ENCODE measurements at places on chromosomes 16 and 17.
A peak's percentile ranks its signal among the peaks of the same experiment; 100 is the strongest.

GRCh38 chr17:44473367-44473766, 29.8 kb downstream of the GPATCH8 start:
- DNase-seq = peak; percentile 34

- no peak for DNase-seq
Observed at GRCh38 chr16:66569827-66570405, 3.7 kb downstream of the CMTM1 start.

DNA sequence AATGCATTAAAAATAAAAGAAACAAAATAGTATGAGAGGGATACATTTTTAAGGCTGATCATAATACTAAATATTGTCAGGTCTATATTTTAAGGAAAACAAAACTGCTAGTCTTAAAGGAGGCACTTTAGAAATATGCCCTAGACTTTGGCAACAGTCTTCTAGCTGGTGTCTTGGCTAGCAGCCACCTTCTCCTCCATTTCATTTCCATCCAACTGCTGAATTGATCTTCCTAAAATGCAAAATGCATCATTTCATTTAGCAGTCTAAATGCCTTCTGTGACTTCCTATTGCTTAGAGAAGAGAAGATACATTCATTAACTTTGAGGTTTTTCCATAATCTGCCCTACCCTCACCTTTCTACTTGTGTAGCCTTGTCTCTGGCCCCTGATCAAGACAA, 1404.1 kb downstream of the CDH11 start:
- DNase-seq = no peak

GRCh38 chr16:59205403-59205802, 471.3 kb upstream of the GOT2 start:
- DNase-seq = no peak

- DNase-seq = peak; percentile 87
Observed at GRCh38 chr16:7397901-7398300, 65.3 kb downstream of the RBFOX1 start.

DNA sequence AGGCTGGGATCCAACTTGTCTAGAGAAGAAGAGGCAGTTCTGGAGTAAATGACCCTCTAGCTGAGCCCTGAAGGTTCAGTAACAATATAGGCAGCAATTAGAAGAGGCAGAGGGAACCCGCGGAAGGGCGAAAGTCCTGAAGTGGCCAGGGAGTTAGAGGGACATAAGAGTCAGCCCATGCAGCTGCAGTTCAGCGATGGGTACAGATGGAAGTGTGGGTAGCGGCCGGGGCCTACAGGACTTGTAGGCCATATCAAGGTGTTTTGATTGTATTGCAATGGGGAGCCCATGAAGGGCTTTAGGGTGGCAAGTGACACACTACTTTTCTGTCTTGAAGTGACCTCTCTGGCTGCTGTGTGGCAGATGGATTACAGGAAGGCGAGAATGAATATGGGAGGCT, 3.0 kb downstream of the ELAC2 start:
- no peak for DNase-seq

- DNase-seq = peak; percentile 54
Observed at GRCh38 chr17:63698886-63699637, 863 bp downstream of the LIMD2 start.

DNA sequence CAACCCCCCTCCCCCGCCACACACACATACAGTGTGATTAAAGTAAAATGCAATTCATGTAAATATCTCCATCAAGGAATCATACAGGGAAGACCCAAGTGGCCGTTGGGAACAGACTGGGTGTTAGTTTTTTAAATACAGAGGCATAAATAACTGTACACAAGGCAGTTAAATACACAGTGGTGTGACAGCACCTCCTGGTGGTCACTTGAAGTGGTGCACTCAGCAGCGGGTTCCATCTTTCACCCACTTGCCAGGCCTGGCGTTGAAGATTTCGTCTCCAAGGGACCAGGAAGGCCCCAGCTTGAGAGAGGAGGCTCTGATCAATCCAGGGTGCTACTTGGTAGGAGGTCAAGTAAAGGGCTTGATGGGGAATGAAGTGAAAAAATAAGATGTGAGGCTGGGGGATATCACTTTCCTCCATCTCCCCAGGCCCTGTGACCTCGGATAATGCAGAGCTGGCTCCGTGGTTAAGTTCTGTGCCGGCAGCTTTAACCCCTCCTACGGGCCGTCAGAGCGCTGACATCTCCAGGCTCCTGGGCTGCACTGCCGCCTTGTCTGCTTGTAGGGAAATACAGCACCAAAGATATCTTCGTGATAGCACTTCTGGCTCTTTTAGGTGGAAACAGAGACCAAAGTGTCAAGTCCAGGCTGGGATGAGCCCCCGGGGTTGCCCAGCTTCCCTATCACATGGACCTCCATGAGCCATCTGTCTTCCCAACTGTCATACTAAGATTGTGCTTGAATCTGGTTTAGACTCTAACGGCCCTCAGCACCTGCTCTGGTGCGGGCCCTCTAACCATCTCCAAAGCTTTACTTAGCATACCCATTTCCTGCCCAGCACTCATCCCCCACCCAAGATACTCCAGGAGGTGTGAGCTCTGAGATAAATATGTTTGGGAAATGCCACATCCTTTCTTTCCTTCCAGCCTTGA, 20.7 kb downstream of the LGALS9 start:
- DNase-seq = peak; percentile 42

- no peak for DNase-seq
Observed at GRCh38 chr17:19322861-19323260, 39.7 kb downstream of the B9D1 start.

GRCh38 chr17:78324391-78325075, 35.3 kb downstream of the SOCS3 start:
- peak; percentile 33 for DNase-seq

GRCh38 chr17:57902117-57902799, 52.4 kb upstream of the MRPS23 start:
- peak; percentile 85 for DNase-seq

- no peak for DNase-seq
Observed at GRCh38 chr16:72705801-72706200, 342.1 kb downstream of the ZFHX3 start.

DNA sequence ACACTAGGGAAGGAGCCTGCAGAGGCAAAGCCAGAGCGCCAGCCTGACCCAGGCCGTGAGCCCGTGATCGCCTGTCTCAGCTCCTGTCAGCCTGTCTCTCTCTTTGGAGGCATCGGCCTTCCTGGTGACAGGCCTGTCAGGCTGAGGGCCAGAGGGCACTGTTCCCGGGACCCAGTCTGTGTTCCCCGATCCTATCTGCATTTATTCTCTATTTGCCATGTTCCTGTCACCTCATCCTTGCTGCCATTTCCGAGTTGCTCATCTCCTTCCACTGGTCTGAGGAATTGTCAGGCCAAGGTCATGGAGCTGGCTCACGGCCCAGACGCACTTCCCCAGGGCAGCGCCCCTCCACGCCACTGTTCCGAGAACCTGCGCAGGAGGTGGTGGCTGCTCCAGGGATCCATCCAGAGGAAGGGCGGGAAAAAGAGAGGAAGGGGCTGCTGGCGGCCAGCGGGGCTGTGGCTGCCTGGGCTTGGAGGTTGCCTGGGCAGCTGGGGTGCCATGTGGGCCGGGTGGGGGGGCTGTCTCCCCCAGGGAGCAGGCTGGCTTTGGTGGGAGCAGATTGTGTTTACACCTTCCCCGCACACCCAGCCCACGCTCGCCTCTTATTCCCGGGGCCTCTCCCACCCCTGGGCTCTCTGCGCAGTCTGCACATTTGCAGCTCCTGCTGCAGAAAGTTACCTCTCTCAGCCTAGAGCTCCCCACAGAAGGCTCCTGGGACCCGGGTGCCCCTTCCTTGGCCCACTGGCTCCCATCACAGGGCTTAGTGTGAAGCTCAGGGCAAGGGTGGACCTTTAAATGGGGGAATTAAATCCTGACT, 4.9 kb downstream of the PRCD start:
- DNase-seq = no peak

DNA sequence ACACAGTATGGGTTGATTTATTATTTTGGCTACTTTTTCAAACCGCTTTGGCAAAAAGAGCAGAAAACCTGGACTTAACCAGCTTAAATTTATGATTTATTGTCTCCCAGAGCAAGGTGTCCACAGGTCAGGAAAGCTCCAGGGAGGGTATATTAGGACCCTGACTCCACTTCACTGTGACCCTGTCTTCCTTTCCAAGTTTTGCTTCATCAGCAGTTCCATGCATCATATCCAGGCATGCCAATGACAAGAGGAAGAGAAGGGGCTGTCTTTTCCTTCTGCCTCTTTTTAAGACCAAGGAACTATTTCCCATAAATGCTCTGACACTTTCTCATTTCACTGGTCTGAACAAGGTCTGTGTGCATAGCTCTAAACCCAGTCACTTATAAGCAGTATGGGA, 316.8 kb downstream of the CA10 start:
- no peak for DNase-seq

DNA sequence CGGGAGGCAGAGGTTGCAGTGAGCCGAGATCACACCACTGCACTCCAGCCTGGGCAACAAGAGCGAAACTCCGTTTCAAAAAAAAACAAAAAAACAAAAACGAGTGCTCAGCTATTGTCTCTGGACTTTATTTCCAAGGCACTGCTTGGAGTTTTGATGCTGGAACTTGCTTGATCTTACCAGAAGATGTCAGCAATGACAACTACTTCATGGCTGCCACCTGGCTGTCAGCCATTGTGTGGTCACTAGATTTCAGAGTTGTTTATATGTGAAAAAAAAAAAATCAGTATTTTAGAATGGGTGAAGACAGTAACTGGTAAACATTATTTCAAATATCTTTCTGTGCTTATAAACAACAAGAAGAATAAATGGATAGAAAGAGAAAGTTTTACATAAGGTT, 26.3 kb upstream of the OR4D1 start:
- DNase-seq = peak; percentile 27

Data from kidney tubule cell (primary cell).